Choroid plexus epithelial cell (primary cell): ENCODE measurements at places on chromosomes 7 and 10.
A peak's percentile ranks its signal among the peaks of the same experiment; 100 is the strongest.

GRCh38 chr7:101673951-101674350 lies 44.9 kb upstream of the MYL10 start:
- DNase-seq, result no peak

DNA sequence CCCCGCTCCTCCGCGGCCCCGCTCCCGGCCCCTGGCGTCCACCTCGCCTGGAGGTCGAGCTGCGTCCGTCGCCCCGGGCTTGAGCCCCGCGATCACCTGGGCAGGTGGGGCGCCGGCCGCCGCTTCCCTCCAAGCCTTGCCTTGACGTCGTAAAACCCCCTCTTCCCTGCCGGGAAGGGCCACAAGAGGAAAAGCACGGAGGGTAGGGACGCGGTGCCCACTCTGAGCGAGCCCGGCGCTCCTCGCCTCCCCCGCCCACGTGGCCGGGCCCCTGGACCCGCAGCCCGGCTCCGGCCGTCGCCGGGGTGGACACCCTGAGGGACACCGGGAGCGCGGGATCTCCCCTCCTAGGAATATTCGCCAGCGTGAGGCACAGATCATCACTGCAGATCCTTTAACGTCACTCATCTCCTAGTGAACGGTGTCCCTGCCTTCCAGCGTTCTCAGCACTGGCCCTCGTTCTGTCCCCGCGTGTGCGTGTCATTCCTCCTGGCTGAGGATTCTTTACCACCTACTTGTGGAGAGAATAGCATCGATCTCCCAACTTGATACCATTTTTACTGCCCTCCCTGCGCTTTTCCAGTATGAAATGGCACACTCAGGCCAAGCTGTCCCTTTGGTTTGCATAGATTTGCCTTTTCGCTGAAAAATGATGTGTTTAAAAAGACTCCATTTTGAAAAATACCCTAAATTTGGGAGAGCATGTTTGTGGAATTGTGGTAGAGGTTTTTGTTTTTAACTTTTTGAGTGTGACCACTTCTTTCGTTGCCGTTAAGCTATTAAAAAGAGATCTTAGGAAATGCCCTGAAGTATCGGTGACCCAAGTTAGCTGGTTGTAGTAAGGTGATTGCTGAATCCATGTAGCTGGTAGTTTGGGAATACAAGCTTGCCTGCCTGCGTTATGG lies 649 bp downstream of the ACTR3B start:
- peak; percentile 22 for DNase-seq

- no peak for DNase-seq
Measured at GRCh38 chr7:158531661-158532060, 56.0 kb downstream of the PTPRN2 start.

DNA sequence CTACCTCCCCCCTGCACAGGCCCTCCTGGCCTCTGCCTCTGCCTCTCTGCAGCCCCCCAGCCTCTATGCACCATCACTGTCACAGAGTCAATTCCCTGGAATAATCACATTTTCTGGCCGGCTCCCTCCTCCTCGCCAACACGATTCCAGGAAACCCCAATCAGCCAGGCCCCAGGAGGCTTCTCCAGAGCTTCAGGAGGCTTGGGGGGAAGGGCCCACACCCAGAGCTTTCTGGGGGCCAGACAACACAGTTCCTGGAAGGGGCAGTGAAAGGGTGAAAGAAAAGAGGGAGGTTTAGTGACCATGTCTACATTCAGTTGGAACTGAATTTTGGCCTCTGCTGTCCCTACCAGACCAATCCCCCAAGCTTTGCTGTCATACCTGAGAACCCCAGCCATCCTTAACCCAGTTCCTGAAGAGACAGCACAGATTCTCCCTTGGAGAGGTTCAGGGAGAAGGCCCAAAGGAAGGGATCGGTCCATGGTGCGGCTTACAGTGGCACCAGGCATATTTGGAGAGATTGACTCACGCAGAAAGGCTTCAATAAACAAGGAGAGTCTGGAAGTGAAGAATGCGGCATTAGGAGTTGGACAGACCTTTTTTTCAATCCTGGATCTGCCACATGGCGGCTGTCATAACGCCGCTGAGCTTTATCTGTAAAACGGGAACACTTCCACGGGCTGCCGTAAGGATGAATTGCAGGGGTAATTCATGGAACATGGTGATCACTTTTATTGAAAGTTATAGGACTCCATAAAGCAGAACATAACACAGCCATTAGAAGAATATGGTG lies 89.0 kb downstream of the NEURL1 start:
- no peak for DNase-seq

DNA sequence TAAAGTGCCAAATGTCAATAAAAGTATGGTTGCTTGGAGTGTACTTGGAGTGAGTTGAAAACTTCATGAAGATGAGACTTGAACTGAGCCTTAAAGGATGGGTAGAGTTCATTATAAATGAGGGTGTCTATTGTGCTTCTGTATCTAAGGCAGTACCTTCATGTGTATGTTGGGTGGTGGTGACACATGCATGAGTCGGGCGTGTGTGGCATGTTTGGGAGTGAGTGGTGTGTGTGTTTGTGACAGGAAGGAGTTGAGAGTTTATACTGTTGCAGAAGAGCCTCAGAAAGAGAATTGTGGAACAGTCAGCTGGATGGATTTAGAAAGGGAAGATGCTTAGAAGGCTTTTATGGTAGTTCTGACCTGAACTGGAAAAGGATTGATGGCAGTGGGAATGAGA lies 6.0 kb upstream of the ZRANB1 start:
- DNase-seq, result no peak

DNA sequence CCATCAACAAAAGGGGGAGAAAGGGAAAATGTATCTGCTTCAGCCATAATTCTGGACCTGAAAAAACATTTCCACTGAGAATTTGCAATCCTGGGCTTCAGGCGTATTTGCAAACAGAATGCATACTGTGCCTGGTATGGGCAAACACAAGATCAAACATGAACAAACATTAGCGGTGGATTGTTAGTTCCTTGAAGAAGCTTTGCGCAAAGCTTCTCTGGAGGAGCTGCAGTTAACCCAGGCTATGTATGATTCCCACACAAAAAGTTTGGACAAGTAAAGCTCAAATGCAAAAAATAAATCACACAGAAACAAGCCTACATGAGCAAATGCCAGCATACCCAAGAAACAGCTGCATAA lies 20.4 kb upstream of the HILPDA start:
- peak; percentile 26 for DNase-seq

DNA sequence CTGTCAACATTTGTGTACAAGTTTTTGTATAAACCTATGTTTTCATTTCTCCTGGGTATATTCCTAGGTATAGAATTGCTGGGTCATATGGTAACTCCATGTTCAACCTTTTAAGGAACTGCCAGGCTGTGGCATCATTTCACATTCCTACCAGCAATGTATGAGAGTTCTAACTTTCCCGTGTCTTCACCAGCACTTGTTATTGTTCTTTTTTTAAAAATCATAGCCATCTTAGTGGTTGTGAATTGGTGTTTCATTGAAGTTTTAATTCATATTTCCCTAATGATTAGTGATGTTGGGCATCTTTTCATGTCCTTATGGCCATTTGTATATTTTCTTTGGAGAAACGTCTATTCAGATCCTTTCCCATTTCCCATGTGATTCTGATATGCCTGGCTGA lies 193.0 kb upstream of the PLXNA4 start:
- DNase-seq, result no peak

GRCh38 chr7:150322833-150323681 lies at the start of the genes ACTR3C and LRRC61:
TSS of gene ACTR3C (minus strand) at chr7:150323545. CDS start at chr7:150295296, 28,249 bp downstream.
TSS of gene LRRC61 (plus strand) at chr7:150323355. CDS start at chr7:150336862, 13,507 bp downstream.
- peak; percentile 15 for DNase-seq

DNA sequence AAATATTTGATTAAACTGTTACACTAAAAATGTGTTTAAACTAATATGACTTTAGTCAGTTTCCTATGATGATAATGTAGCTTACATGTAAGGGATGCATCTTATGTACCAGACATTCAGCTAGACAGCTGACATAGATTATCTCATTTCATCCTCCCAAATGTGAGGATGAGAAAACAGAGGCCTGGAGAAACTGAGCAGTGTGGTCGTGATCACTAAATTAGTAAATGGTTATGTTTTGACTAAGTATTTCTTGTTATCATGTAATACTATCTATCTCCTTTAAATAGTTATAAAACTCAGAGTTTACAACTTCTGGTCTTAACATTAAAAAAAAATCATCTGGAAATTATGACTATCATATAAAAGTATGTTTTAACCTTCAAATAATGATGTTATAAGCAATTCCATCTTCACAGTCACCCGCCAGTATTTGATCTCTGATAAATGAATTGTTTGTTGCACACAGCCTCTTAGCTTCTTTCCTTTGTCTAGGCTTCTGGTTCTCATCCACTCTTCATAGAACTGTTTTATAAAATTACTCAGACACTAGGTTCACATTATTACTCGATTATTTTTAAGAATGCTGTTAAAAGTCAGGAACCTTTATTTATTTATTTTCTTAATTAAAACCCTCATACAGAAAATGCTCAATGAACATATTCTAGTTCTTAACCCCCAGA lies 33.6 kb upstream of the HDAC9 start:
- DNase-seq, result no peak

GRCh38 chr10:62817121-62817765 lies 1.1 kb upstream of the EGR2 start:
- no peak for DNase-seq
